Thyroid gland (tissue), 4 donors: ENCODE measurements at places on chromosomes 7 and 10. TPM values are rescaled to one million over a fixed set of nuclear protein-coding genes. Genes with fewer than 3 reads are reported as not detected.

Gene KNDC1
- 2.1 TPM for total RNA-seq

Gene FGFBP3
- 2.6 TPM for total RNA-seq

Gene MCM10
- 0.24 TPM for total RNA-seq

Gene NXPH1
- not detected for total RNA-seq

Gene FAM204A
- total RNA-seq = 48.9 TPM

Gene POP7
- total RNA-seq = 22.8 TPM

Gene DRGX
- total RNA-seq = not detected

Gene TSPAN33
- total RNA-seq = 9.9 TPM

- no peaks in the 10 kb centered on the region for H3K27me3 ChIP-seq
- peaks cover 27% of the 10 kb centered on the region for H3K4me1 ChIP-seq
These were observed 32.8 kb upstream of the SFTPD start for GRCh38 chr10:79981450-79982361.

DNA sequence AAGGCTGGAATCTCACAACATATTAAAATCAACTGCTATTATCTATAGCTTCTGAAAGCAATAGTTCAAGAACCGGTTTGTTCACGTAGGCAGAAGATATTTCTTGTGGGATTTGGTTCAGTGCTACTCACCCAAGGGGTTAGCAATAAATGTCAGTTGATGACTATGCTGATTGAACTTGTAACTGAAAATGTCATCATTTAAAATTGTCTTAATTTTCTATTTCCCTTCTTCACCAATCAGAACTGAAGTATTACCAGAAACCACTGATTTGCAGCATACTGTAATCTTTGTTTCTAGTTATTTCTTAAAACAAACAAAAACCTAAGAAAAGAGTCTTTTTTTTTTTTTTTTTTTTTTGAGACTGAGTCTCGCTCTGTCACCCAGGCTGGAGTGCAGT lies 46.1 kb downstream of the CPEB3 start:
- H3K36me3 ChIP-seq = no peaks in the 10 kb centered on the region
- peaks cover 12% of the 10 kb centered on the region for H3K4me1 ChIP-seq
- H3K27ac ChIP-seq = no peak overlapping the region
- DNase-seq = no peak
- no peaks in the 10 kb centered on the region for H3K27me3 ChIP-seq

DNA sequence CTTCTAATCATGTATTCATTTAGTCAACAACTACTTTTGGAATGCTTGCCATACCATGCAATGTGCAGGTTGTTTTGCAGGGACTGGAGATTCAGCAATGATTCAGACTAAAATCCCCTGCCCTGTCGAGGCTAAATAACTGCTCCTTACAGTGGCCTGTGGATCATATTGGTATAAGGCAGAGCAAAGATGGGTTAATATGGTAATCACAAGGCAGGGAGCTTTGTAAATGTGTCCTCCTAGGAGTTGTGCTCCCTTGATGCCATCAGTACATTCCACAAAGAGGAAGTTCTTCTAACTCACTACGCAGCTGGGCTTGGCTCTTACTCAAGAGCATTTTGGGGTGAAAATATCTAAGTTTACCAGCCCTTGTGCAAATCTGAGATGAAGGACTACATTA lies 614 bp upstream of the IFIT2 start:
- no peak for DNase-seq
- H3K27ac ChIP-seq = peak overlapping the region; percentile 88
- no peaks in the 10 kb centered on the region for H3K27me3 ChIP-seq

- H3K27ac ChIP-seq = no peak overlapping the region
- DNase-seq = peak; percentile 41
- no peak overlapping the region for H3K4me3 ChIP-seq
- no peaks in the 10 kb centered on the region for H3K36me3 ChIP-seq
These were observed 79.6 kb downstream of the HGF start for GRCh38 chr7:81690251-81690650.

DNA sequence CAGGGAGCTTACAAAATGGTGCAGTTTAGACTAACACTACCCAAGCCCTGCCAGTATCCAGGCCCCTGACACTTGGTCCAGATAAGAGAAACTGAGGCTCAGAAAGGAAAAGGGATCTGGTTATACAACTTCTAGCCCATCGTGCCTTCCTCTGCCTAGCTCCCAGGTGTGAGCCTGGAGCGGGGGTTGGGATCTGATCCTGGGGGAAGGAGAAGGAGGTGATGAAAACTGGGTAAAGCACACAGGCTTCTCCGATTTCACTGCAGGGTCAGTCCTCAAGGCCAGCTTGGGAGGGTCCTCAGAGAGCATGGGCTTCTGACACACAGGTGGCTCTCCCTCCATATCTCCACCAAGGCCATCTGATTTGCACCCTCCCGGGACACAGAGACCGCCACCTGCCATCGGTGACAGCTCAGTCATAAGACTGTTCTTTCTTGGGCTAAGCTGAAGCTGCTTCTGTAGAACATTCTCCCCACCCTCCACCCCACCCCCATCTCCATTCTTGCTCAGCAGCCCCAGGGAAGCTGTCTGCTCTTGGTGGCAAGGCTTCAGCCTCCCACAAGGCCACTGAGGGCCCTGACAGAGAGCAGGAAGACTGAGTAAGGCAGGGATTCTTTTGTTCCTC lies 16.4 kb downstream of the SRRM3 start:
- no peaks in the 10 kb centered on the region for H3K27me3 ChIP-seq
- no peaks in the 10 kb centered on the region for H3K36me3 ChIP-seq
- no peak overlapping the region for H3K27ac ChIP-seq

GRCh38 chr10:75408911-75409885 lies 7.6 kb upstream of the ZNF503 start:
- H3K27ac ChIP-seq = peak overlapping the region; percentile 95
- no peaks in the 10 kb centered on the region for H3K27me3 ChIP-seq
- no peaks in the 10 kb centered on the region for H3K36me3 ChIP-seq
- peak; percentile 86 for DNase-seq
- peaks cover 14% of the 10 kb centered on the region for H3K4me1 ChIP-seq
